ENCODE measurements at places on chromosomes 7 and 10.

GRCh38 chr10:44898665-44899064, 12.5 kb upstream of the TMEM72 start:
- DNase-seq, result no peak

GRCh38 chr7:51607447-51607846, 290.8 kb upstream of the COBL start:
- no peak for DNase-seq

- no peak for DNase-seq
These were observed 10.5 kb upstream of the CXCL12 start for GRCh38 chr10:44395396-44395795.

- no peak for DNase-seq
These were observed 355.3 kb downstream of the PRPF18 start for GRCh38 chr10:13942035-13942434.

DNA sequence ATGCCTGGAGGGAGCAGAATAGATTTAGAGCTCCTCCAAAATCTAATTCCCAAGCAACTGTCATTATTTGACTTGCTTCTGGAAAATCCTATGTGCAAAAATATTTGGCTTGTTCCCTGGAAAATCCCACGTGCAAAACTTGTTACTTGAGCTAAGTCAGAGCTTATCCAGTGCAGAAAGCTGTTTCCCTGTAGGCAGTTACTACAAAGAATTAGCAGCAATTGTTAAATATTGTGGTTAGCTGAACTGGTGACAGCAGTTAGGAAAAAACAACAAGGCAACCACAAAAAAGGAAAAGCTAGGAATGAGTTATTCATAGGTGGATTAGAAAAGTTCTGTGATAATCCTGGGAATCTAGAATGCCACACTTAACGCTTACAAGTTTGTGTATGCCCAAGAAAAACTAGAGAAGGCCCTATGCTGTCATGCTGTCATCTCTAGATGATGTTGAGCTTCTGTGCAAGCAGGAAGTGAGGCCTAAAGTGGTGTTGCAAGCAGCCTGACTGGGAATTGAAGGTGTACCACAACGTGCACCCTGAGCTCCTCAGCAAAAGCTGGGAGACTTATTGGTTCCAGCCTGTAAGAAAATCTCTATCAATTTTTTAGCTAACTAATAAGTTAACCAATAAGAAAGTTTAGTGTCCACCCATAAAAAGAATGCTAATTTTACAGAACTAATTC, 738.6 kb upstream of the LRRTM3 start:
- no peak for DNase-seq

DNA sequence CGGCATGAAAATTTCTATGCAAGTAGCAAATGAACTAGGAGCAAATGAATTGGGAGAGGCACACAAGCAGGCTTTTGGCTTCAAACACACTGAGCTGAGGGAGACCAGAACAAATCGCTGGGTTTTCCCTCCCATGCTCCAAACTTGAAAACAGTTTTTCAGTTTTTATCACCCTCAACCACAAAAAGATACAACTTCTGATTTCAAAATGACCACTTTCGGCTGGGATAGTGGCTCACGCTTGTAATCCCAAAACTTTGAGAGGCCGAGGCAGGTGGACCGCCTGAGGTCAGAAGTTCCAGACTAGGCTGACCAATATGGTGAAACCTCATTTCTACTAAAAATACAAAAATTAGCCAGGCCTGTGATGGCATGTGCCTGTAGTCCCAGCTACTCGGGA, 9.0 kb upstream of the CHUK start:
- no peak for DNase-seq

DNA sequence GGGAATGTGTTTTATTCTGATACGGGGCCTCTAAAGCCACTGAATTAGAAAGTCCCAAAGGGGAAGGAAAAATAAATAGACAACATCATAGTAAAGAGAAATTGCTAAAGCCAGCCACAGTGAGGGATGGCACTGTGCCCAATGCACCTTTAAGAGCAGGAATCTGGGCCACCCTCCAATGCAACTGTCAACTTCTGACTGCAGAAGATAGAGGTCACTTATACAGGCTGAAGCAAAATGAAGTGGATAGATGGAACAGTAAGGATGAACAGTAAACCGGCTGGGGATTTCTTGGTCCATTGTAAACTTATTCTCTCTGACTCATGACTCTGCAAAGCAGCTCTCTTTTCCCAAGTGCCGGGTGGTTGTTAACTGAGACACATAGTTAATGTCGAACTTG, 54.0 kb upstream of the KCNIP2 start:
- DNase-seq, result no peak

- peak; percentile 43 for DNase-seq
These were observed 237.8 kb downstream of the SEMA3E start for GRCh38 chr7:83410989-83411591.

GRCh38 chr10:103125323-103126267, 67.5 kb downstream of the NT5C2 start:
- DNase-seq, result no peak

DNA sequence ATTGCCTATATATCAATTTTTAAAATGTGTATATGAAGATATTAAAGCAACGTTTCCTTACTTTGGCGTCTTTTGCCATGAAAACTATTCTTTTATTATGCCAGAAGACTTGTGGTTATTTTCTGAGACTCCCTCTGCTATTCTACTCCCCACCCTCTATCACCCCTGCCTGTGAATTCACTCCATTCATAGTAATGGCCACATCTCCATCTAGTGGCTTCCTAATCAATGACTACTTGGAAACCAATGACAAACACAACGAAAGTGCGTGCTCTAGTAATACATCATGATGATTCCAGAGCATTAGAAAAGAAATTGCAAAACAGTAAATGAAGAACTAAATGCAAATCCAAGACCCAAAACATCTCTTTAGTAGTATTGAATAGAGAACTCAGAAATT, 186.7 kb upstream of the HGF start:
- DNase-seq, result peak; percentile 46

- DNase-seq, result peak; percentile 82
These were observed 116.8 kb downstream of the ABLIM1 start for GRCh38 chr10:114541081-114541796.

GRCh38 chr10:19654576-19654975, 161.7 kb upstream of the PLXDC2 start:
- DNase-seq, result peak; percentile 53

- no peak for DNase-seq
These were observed 575.6 kb downstream of the KIF20B start for GRCh38 chr10:90276894-90277475.

GRCh38 chr10:88390041-88390440, 193.1 kb downstream of the RNLS start:
- no peak for DNase-seq

DNA sequence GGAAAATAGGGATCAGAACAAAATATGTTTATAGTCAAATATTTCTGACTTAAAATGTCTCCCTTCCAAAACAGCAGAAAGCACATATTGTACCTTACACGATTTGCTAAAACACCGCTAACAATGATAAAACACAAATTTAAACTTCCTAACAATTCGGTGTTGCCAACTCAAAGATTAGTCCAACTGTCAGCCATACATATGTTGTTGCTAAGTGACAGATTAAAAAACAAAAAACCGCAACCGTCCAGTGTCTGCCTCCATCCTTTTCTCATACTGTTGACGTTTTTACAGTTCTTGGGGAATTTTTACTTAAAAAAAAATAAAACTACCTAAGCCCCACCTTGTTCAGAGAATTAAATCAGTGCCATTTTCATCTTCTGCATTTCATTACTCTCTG, 118.0 kb downstream of the RAB11FIP2 start:
- no peak for DNase-seq

DNA sequence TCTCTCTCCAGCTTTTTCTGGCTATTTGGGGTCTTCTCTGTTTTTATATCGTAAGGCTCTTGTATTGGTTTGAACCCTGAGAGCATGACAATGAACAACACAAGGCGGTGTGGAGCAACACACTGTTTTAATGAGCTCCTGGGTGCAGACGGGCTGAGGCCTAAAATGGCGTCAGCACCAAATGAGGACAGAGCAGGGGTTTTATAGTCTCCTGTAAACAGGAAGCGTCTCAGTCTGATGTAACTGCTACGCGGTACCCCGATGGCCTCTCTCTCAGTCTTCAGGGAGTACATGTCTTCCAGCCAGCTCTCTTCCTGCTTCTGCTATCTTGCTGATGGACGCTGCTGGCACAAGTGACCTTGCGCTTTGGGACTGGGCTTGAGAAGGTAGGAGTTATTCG, 95.9 kb upstream of the CCDC71L start:
- DNase-seq, result no peak

- DNase-seq, result no peak
These were observed 190.2 kb downstream of the REEP3 start for GRCh38 chr10:63711361-63711760.

DNA sequence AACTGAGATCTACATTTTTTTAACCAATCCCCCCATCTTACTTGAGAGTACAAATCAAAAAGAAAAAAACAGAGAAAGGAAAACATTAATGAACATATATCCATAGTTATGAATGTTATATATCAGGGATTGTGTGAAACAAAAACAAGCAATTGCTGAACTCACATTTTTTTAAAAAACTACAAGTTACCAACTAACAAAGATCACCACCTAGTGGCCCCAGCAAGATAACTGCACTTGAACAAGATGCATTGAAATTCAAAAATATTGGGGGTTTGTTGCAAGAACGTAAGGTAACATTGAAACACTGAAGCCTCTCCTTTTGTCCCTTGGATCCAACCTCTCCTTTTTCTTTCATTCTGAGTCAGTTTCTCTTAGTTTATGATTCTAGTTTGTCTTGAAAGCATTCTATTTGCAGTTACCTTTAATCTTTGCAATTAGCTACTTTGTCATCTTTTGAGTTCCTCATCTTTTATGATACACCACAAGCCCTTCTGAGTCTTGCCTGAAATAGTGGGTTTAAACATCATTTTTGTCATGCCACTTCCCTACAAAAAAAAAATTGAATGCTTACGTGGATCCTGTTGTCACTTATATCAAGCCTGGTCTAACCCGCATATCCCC, 87.3 kb upstream of the TES start:
- peak; percentile 53 for DNase-seq

DNA sequence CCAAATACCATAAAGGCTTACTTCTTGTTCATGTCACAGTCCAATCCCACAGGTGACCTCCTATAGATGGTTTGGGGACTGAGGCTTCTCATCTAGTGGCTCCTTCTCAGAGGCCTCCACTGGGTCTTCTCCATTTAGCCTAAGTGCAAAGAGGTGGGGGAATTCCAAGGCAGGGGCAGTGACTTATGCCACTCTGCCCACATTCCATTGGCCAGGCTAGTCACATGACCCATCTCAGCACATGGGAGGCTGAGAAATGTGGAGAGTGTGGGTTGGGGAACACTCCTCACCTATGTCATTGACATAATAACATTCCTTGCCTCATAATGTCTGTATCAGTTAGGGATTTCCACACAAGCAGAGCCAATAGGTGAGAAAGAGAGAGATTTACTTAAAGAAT, 104.3 kb upstream of the PLXNA4 start:
- no peak for DNase-seq

GRCh38 chr10:65891073-65891981, 1034.5 kb upstream of the LRRTM3 start:
- no peak for DNase-seq

All from AG20443 (cell line).